ENCODE measurements at places on chromosomes 2 and 18.
A peak's percentile ranks its signal among the peaks of the same experiment; 100 is the strongest.

DNA sequence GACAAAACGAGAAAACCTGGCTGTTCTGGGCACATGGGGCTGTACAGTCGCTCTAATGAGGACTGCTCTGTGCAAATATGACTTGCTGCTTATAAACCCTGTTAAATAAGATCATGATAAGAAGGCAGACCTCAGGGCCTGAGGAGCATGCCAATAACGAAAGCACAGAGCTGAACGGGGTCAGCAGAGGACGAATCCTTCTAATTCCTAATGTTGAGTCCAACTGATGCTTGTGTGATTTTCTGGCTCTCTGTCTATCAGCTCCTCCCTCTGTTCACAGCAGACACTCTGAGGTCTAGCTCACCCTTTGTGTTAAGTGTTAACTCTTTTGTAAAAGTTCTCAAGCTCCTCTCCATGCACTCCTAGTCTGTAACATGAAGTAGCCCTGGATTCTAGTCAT is 167.2 kb upstream of the REV1 start:
- DNase-seq: no peak

DNA sequence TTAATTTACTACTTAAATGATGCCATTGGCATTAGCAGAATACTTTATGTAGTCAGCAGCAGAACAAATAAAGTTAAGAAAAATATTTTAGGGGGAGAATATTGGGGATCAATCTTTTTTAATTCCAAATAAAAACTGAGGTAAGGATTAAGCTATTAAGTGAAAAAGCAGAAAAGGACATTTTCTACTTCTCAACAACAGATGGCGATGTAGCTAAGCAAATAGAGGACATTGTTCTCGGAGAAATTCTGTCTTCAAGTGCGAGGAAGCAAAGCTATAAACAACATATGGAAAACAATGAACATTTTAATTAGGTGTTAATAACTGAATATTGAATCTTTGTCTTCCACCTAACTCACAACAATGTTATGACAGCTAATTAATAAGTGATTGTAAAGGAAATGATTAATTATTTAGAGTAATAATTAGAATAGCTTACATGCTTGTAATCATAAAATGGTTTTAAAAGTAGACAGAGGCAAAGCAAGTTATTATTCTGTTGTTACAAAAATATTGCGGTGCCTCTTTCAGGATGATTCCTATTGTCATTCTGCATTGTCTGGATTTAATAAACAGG is 32.9 kb upstream of the CCDC93 start:
- peak; percentile 24 for DNase-seq

GRCh38 chr18:23137097-23137635 is 1.9 kb downstream of the CABLES1 start:
- no peak for DNase-seq

DNA sequence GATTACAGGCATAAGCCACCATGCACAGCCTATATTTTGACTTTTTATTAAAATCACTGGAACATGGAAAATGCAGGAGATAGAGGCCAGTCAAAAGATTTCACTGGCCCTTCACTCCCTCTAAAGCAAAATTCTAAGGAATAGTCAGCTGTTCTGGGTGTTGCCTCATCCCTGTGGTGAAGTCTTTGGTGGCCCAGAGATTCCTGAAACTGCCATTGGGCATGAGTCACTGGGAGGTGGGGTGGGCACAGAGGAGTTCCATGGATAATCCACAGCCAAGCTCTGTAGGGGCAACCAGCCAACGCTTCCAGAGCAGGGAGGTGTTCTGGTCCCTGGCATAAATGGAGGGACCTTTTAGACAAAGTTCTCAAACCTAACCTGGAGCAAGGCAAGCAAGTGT is 89.7 kb upstream of the TTC39C start:
- DNase-seq: no peak

DNA sequence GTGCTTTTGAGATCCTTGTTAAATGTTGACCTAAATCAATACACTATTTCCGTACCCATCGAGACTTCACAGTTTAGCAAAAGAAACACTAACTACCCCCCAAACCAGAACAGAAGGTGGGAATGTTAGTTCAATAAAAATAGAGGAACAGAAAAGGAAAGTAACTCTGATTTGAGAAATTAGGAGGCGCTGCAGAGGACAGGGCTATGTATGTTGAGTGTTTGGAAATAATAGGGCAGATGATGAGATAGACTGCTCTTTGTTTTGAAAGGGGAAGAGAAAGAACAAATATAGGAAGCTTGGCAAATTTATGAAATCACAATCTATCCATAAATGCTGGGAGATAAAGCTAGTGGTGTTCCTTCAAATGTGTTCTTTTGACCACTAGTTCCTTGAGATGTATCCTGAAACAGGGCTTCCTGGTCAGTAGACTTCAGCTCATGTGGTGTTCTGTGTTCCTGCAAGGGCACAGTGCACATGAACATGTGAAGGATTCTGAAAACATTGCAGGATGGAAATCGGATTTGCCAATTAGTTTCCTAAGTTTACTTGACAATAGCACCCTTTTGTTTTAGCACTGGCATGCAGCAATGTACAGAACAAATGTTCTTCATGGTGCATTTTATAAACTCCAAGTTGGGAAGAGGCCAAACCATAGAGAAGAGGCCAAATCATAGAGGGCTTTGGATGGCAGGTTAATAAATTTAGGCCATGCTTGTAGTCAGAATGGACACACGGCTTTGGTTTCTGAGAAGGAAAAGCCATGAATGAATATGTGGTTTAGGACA is 39.8 kb downstream of the RHBDD1 start:
- DNase-seq: no peak

GRCh38 chr2:106664669-106665068 is 177.5 kb downstream of the CD8B2 start:
- DNase-seq: no peak

GRCh38 chr2:174901075-174901474 is 104.1 kb downstream of the CHN1 start:
- peak; percentile 14 for DNase-seq

DNA sequence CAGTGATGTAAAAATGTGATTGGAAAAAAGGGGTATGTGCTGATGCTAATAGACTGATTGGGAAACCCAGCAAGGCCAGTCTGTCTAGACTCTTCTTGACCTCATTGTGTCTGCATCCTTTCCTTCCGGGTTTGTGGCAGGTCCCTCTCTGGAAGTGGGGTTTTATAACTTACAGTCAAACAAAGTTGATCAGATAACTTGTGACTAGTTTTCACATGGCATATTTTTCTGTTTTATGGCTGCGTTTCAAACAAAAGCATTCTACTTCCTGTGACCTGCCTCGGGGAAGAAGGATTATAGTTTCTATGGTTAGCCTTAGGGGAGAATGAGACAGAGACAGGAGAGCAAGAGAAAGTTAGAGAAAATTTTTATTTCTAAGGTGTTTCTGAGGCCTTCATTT is 188.7 kb upstream of the HNMT start:
- no peak for DNase-seq

- no peak for DNase-seq
Observed at GRCh38 chr2:74019516-74019915, 34.8 kb downstream of the TET3 start.

GRCh38 chr2:240343548-240343947 is 91.9 kb upstream of the GPC1 start:
- DNase-seq: no peak

GRCh38 chr2:195531754-195532153 is 125.3 kb upstream of the SLC39A10 start:
- no peak for DNase-seq

GRCh38 chr2:77013457-77013856 is 508.7 kb downstream of the LRRTM4 start:
- no peak for DNase-seq

- no peak for DNase-seq
Observed at GRCh38 chr2:151904807-151905206, 76.6 kb upstream of the ARL5A start.

DNA sequence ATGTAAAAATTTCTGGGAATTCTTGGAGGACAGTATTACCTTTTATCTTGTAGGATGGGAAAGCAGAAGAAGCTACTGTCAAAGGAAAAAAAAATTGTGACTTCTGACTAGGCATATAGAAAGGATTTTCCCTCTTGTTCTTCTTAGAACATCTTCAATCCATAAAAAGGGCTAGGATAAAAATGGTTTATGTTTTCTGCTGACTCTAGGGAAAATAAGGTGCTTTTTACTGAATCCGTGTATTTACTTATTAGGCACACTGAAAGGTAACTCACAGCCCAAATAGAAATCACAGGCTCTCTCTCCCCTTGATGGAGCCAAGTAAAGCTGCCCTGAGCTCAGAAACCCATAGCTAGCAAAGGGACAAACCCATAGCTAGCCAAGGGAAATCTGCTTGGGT is 74.6 kb downstream of the EPAS1 start:
- no peak for DNase-seq

- no peak for DNase-seq
Observed at GRCh38 chr2:225737556-225737955, 338.0 kb downstream of the NYAP2 start.

GRCh38 chr2:191176305-191176704 is 25.5 kb upstream of the STAT4 start:
- DNase-seq: no peak

- peak; percentile 64 for DNase-seq
Observed at GRCh38 chr18:13375302-13376255, 157.0 kb downstream of the LDLRAD4 start.

GRCh38 chr2:158781353-158781961 is 13.7 kb upstream of the DAPL1 start:
- no peak for DNase-seq

- DNase-seq: no peak
Observed at GRCh38 chr2:53265544-53266299, 501.9 kb upstream of the CHAC2 start.

DNA sequence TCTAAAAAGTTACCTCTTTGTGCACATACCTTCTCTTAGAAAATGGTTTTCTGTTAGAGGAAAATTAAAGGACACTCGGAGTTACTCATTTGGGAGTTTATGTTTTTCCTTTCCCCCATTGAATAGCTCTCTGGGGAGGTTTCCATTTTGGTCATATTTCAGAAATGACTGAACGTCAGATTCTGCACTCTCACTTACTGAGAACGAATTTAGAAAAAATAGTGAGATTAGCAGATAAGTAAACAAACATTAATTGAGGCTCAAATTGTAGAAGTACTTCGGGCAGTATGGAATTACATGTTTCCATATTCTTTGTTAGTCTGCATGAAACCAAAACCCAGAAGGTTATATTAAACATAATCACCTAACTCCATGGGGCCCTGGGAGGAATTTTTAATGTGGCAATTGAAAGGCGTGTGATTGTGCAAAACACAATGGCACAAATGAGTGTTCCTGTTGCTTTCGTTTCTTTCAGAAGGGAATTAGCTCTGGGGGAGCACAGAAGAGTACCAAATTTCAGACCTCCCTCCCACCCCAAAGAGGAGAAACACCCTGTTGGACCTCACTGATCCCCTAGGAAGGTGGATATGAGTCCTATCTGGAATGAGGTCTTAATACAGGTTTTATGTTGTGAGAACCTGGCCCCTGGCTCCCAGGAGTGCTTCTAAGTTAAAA is 212.3 kb downstream of the BCL2 start:
- no peak for DNase-seq

- no peak for DNase-seq
Observed at GRCh38 chr2:24852431-24853020, 59.3 kb downstream of the CENPO start.

GRCh38 chr2:60127191-60127590 is 426.3 kb downstream of the BCL11A start:
- no peak for DNase-seq

- peak; percentile 14 for DNase-seq
Observed at GRCh38 chr18:3595369-3596273, 145.6 kb downstream of the TGIF1 start.

- no peak for DNase-seq
Observed at GRCh38 chr18:25192065-25192464, 159.9 kb downstream of the ZNF521 start.

DNA sequence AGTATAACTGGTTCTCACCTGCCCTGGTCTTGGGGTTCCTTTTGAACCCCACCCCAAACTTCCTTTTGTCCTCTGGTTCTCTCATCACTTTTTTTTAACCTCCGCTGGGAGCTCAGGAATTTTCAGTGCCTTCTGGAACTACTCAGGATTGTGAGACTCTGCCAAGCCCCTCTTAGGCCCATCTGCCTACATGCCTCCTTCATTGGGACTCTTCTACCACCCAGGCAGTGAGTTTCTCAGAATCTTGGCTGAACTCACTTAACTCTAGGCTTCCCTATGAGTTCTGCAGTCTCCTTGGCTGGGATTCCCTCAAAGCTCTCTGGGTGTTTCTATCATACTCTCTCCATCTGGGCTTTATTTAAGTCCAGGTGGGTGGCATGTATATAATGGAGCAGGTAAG is 86.3 kb downstream of the MDH1 start:
- no peak for DNase-seq

GRCh38 chr2:43818761-43819160 is 19.9 kb downstream of the ABCG5 start:
- DNase-seq: no peak

DNA sequence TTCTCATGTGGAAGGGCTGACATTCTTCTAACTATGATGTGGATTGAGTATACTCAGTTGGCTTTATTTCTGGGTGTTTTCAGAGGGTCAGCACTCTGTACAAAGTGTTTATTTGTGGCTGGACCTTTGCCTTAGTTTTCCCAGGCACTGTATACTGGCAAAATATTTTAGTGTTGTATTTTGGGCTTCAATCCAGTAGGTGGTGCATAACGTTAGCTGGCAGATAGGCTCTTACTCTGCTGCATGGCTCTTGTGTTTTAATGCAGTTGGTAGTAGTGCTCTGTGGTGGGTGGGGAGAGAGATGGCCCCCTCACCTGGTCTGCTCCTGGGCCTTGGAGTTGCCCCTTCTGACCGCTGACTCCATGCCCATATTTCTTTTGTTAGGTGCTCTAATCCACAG is 75.6 kb upstream of the REG3A start:
- DNase-seq: no peak
